ENCODE measurements at places on chromosomes 6 and 20. TPM values are rescaled to one million over a fixed set of nuclear protein-coding genes. Genes with fewer than 3 reads are reported as not detected.

GRCh38 chr6:40715570-40716403, 128.6 kb upstream of the LRFN2 start:
- DNase-seq: no peak

GRCh38 chr6:150118627-150119026, 24.2 kb upstream of the PPP1R14C start:
- no peak for DNase-seq

GRCh38 chr6:28205879-28206278, 19.2 kb upstream of the ZSCAN9 start:
- no peak for DNase-seq

ZSCAN31 gene
- total RNA-seq: 0.52 TPM
